Stimulated activated CD8-positive, alpha-beta memory T cell treated with anti-CD3 and anti-CD28 coated beads, Interleukin-4, amount 100 ng/mL, for 1 hour (primary cell): ENCODE measurements at places on chromosomes 5 and 9.

DNA sequence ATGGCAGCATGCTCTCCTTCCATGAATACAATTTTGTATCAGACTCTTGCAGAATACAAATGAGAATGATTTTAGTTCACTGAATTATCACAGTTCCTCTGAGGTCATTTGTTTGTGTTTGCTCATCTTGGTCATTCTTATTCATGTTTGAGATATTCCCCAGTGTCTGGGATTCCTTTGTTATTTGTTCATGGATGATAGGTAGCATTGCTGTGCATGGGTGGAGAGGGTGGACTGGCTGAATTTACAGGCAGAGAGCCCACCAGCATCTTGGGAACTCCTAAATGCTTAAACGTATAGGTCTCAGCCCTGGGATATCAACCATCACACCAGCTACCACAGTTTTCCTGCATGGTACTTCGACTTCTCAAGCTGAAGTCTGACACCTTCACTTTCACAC is 459.8 kb downstream of the CCDC171 start:
- no peak for DNase-seq

DNA sequence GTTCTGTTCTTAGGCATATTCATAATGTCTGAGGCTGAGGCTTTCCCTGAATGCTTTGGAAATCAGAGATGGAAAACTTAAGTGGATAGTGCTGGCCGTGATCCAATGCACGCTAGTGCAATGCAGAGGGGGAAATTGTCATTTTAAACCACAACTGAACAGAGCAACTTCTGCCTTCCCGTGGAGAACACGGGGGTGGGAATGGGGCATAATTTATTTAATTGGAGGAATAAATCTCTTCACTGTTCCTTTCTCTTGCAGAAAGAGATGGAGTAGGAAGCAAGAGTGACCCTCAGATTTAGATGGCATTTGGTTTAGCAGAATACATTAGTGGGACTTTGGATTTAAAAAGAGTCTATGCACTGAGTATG is 22.9 kb upstream of the NREP start:
- DNase-seq, result no peak

GRCh38 chr5:170633235-170634081 is 129.6 kb downstream of the KCNIP1 start:
- DNase-seq, result no peak

DNA sequence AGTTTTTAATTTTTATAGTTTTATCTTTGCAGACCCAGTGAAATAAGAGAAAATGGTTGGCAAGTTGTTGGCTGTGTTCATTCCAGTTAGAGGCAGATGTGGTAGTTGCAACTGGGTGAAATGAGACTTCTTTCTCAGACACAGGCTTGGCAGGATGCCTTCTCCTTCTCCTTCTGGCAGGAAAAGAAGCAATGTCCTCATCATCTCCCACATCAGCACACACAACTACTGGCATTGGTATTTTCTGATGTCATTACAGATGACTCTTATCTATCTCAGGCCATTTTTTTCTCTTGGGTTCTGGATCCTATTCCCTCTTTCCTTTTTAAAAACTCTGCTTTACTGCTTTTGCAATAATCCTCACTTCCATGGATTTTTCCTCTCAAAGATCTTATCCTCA is 103.3 kb upstream of the EDIL3 start:
- no peak for DNase-seq

DNA sequence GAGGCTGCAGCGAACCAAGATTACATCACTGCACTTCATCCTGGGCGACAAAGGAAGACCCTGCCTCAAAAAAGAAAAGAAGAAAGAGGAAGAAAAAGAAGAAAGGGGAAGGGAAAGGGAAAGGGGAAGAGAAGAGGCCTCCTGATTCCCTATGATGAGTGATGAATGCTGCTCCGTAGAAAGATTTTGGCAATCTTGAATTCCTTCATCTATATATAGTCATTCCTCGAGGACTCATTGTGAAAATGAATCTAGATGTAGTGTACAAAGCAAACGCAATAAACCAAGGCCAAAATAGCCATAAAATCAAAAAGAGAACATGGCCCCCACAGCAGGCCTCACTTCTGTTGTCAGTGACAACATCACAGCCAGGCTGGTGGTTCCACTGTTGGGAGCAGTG is 218.0 kb downstream of the DCP2 start:
- DNase-seq, result no peak

DNA sequence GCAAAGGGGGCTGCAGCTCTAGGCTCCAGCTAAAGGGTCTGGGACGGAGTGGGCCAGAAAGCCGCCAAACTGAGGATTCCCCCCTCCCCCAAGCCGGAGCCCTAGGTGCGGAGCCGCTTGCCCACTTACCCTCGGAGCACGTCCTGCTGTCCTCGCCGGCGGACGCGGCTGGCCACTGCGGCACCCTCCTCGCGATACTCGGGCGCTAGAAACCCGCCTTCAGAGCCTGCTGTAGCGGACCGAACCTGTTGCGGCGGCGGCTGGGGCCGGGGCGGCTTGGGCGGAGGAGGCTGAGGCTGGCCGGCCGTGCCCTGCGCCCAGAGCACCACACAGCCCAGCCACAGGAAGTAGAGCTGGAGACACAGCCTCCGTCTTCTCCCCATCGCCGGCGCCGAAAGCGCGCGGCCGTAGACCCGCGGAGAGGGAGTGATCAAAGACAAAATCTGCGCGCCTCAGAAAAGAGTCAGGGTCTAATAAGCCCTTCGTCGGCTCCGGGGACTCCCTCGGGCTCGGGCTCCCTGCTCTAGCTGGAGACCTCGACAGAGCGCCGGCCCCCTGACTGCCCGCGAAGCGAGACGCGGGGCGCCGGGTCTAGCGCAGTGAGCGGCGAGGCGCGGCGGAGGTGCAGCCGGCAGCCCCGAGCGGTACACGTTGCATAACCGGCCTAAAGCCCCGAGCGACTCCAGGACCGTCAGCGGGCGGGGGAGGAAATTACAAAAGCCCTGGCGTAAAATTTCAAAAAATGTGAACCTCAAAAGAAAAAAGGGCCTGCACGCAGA is 635 bp downstream of the FBN2 start:
- no peak for DNase-seq

- DNase-seq, result no peak
Measured at GRCh38 chr5:14995229-14995628, 123.7 kb upstream of the ANKH start.

DNA sequence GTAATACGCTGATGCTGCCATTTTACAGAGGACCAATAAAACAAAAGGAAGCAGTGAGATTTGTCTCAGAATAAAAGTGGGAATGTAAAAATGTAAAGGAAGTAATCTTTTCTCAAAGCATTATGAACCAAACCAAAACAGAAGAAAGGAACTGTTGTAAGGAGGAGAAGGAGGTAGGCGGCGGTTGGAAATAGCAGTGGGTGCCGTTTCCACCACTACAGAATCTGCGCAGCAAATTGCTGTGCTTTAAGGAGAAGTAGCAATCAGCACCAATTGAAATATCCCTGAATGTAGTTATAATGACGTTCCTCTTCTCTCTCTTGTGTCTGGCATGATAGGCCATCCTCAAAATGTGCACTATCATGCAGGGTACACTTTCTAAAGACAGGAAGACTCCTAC is 455.1 kb upstream of the TLE4 start:
- no peak for DNase-seq

- DNase-seq, result no peak
Measured at GRCh38 chr5:168468836-168469235, 17.4 kb upstream of the RARS1 start.

DNA sequence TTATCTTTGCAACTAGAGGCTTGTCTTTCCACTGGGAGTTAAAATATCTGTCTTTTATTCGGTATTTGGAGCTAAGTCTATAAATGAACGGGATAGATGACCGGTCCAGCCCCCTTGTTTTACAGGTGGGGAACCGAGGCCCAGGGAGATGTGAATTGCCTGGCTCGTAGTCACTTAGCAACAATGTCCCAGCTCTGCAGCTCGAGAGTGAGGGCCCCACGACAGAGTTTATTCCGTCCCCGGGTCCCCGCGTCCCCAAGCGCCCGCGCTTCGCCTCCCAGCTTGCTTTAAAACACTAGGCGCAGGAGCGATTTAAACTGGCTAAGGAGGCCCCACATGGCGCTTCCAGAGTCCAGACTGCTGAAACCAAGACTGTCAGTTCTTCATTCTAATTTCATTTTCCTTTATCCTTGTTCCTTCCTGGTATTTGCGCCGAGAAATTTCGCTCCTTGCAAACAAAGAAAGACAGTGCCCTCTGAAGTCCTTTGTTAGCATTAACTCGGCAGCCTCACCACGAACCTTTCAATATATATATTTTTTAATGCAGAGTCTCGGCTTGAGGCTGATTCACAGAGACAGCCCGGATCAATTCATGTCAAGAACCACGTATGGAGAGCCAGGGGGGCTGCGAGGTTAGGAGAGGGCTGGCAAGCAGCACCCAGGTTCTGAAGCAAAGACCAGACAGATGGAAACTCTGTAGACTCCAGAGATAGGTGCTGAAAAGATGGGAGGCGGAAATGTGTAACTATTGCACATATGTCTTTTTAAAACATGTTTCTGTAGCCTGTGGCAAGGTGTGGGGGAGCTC is 1.4 kb upstream of the ENC1 start:
- no peak for DNase-seq

GRCh38 chr9:3385871-3386270 is 139.9 kb downstream of the RFX3 start:
- DNase-seq, result no peak

DNA sequence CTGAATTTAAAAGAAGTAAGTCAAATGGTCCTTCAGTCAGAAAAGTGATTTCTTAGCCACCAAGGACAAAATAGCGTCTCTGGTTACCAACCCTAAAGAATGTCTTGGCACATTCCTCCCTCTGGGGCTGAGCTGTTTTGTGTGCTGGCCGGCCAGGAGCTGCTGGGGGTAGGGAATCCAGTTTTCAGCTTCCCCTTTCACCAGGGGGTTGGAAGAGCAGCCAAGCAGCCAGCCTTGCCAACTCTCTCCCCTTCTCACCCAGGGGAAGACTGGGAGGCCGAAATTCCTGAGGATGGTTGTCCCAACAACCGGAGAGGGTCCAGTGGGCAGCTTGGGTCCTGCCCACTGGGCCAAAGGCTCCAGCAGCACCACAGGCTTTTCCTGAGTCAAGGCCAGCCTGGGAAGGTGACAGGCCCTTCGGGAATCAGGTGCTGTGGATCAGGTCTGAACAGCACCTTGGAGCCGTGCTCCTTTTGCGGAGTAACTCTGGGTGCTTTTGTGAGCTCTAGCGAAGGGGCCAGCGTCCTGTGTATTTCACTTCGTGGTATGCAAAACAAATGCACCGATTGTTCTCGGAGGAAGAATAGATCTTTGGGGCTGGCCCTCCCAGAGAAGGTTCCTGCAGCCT is 4.2 kb downstream of the WWC1 start:
- DNase-seq, result no peak

DNA sequence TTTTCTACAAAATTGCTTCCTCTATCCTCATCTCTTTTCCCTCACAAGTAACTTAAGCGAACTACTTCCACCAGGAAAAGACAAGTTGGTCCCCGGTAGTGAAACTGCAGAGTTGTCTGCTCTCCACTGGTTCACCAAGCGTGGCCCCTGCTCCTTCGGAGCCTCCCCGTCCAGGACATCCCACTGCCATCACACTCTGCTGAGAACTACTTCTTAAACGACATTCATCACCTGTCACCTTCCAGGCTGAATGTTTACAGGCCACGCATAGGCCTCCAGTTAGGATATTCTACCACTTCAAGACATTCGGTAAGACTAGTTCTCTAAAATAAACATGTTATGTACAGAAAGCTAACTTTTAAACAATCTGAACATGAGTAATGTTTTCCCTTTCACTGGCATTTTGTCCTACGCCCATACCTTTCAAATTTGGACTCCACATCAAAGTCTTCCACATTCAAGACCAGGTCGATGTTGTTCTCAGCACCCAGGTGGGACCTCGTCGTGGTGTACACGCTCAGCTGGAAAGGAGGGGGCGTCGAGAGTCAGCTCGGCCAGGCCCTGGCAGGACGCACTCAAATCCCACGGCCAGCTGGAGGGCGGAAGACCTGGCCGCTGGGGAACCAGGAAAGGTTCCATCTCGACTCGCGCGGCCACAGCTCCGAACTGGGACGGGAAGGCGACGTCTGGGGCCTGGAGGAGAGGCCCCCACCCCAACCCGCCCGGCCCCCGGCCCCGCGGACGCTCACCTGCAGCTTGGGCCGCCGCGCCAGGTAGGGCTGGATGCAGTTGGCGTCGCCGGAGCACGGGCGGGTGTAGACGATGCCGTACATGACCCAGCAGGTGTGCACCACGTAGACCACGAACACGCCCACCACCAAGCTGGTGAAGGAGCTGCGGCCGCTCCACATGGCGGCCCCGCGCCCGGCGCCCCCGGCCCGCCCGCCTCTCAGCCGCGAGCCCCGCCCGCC is 683 bp downstream of the CLPTM1L start:
- no peak for DNase-seq

DNA sequence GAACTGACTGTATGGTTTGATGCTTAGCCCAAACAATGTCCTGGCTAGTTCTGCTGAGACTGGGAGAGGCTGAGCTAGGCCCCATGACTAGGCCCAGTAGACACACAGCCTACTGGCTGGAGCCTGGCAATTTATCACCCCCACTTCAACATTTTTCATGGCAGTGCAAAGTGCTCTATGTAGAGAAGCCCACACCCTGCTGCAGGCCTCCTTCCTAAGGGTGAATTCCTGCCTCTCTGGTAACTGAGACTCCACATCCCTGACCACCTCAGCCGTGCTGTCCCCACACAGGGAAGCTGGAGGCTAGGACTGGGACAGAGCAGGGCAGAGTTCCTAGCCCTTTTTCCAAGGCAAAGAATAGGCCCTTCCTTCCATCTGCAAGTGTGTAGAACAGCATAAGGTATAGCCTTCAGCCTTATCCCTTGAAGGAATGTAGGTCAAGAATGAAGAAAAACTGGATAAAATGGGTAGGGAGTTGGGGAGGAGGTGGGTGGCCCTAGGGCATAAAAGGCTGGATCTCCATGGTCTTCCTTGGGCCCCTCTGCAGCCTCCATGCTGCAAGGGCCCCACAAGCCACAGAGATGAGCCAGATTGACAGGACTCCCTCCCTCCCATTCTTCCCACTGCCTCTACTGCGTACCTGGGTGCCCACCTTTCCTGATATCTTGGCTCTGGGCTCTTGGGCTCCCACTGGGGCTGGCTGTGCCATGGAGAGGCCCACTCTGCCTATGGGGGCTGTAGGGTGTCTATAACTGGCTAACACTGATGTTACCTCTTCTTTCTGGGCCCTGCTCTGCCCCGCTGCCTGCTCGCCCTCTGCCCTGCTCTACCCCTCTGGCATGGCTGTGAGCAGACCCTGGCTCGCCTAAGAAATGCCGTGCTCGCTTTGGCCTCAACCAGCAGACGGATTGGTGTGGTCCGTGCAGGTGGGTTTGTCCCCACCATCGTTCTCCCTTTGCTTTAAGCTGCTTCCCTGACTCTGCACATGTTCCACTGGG is 29.8 kb downstream of the TCF7 start:
- DNase-seq, result no peak

DNA sequence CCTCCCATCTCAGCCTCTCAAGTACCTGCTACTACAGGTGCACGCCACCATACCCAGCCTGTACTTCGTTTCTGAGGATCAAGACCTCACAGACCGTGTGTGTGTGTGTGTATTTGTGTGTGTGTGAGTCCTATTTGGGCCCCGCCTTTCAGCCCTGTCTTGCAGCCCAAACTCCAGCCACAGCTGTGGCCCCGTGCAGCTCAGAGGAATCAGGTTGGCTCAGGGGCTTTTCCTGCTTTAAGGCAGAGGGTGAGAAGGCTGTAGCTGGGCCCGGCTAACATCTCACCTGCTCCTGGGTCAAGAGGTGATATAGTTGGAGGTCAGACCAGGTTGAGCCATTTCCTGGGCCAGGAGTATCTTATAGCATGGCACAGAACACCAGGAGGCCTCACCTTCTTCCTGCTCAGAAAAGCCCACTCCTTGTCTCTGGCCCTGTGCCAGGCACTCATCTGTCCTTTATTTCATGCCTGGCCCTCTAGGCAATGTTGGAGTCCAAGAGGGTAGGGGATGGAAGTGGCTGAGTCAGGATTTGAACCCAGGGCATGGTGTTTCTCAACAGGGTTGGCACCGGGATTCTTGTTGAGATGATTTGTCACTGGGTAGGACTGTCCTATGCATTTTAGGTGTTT is 1.6 kb upstream of the PHYKPL start:
- no peak for DNase-seq
